ENCODE measurements at places on chromosomes 13 and 19. TPM values are rescaled to one million over a fixed set of nuclear protein-coding genes. Genes with fewer than 3 reads are reported as not detected.

The IFI30 gene
- total RNA-seq: not detected

The SSC5D gene
- total RNA-seq: 0.32 TPM

The CGB2 gene
- total RNA-seq: not detected

The ZNF135 gene
- total RNA-seq: 0.30 TPM

The RFPL4A gene
- under 0.01 TPM for total RNA-seq

The C19orf38 gene
- 0.76 TPM for total RNA-seq

The ZNF682 gene
- total RNA-seq: 0.65 TPM

The CARS2 gene
- total RNA-seq: 70.5 TPM

The PABPC3 gene
- total RNA-seq: under 0.01 TPM

The PPM1N gene
- 1.9 TPM for total RNA-seq

The TNFSF13B gene
- total RNA-seq: 0.61 TPM

The ZIC2 gene
- not detected for total RNA-seq

The SOHLH2 gene
- 0.46 TPM for total RNA-seq

The C19orf73 gene
- 0.32 TPM for total RNA-seq

The RB1 gene
- 26.7 TPM for total RNA-seq

The ZNF677 gene
- total RNA-seq: 18.2 TPM

The SELENOV gene
- total RNA-seq: not detected

The RNF225 gene
- not detected for total RNA-seq

All from epithelial cell of umbilical artery (primary cell).